Melanocyte of skin (primary cell): ENCODE measurements at places on chromosomes 1 and 21. TPM values are rescaled to one million over a fixed set of nuclear protein-coding genes. Genes with fewer than 3 reads are reported as not detected.

NTNG1 gene
- 1.3 and 2.3 TPM in 2 replicates for total RNA-seq

GBP5 gene
- under 0.01 TPM in 1 of 2 replicates, not detected in the other for total RNA-seq

ADAM30 gene
- total RNA-seq = not detected in 2 replicates

LCE3E gene
- total RNA-seq = not detected in 2 replicates

ARTN gene
- not detected in 2 replicates for total RNA-seq

RALGPS2 gene
- 16.2 and 35.6 TPM in 2 replicates for total RNA-seq

WNT2B gene
- total RNA-seq = 0.34 and 1.5 TPM in 2 replicates

SLFNL1 gene
- total RNA-seq = under 0.01 and 0.31 TPM in 2 replicates

TENT5C gene
- 0.15 and 0.33 TPM in 2 replicates for total RNA-seq

C1orf94 gene
- total RNA-seq = not detected in 2 replicates

HMCN1 gene
- total RNA-seq = 16.2 and 94.5 TPM in 2 replicates

FNDC5 gene
- total RNA-seq = not detected in 2 replicates

S100A12 gene
- not detected in 2 replicates for total RNA-seq

ARHGEF19 gene
- 4.0 and 5.2 TPM in 2 replicates for total RNA-seq

PLOD1 gene
- 188 and 218 TPM in 2 replicates for total RNA-seq

IL20 gene
- total RNA-seq = 0.34 TPM in 1 of 2 replicates, not detected in the other

PGLYRP4 gene
- not detected in 2 replicates for total RNA-seq

CCDC185 gene
- not detected in 2 replicates for total RNA-seq

C4BPB gene
- total RNA-seq = not detected in 2 replicates

FMN2 gene
- total RNA-seq = 2.5 TPM in 1 of 2 replicates, not detected in the other

OR2M3 gene
- not detected in 2 replicates for total RNA-seq

COL9A2 gene
- total RNA-seq = 0.34 and 0.73 TPM in 2 replicates

MFAP2 gene
- total RNA-seq = 28.0 and 36.9 TPM in 2 replicates

FCER1A gene
- total RNA-seq = not detected in 2 replicates

C4BPA gene
- not detected in 2 replicates for total RNA-seq

ZNF695 gene
- total RNA-seq = 1.8 and 2.4 TPM in 2 replicates
